ENCODE measurements at places on chromosomes 3 and 15.

GRCh38 chr3:55165704-55166405 is 238.0 kb upstream of the LRTM1 start:
- DNase-seq, result no peak

DNA sequence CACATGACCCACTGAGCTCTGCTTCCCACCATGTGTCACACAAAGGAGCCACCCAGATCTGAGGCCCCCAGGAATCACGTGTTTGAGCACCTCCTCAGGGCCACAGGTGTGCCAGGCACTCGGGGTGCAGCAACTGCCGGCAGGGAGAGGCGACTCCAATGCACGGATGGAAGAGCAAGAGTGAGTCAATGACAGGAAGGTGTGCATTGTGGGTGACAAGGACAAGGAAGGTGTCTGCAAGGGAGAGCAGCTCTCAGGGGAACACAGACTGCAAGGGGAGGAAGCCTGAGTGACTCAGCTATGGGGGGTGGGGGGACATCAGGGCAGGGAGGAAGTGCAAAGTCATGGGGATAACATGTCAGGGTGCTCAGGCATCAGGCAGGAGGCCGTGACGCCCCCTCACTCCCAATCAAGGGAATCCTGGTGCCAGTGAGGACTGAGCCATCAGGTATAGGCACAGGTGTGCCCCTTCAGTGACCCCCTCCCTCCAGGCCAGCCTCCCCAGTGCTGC is 67.4 kb downstream of the NUP210 start:
- no peak for DNase-seq

GRCh38 chr15:101062063-101062462 is 142.9 kb downstream of the LRRK1 start:
- DNase-seq, result no peak

DNA sequence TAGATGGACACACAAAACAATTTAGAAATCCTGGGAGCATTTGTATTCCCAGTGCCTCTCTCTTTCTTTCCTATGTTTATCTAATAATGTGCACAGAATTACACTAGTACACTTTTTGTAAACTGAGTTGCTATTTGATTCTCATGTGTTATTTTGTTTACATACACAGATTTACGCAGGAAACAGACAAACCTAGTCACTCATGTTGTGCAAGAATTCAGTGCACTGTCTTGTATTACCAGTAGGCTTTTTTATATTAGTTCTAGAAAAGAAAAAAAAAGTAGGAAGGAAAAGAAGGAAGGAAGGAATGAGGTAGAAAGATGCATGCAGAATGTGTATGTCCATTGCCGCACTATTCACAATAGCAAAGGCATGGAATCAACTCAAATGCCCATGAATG is 257.4 kb downstream of the AGBL1 start:
- DNase-seq, result no peak

GRCh38 chr3:87801409-87801808 is 257.4 kb downstream of the CGGBP1 start:
- no peak for DNase-seq

- no peak for DNase-seq
These were observed 67.2 kb downstream of the BOC start for GRCh38 chr3:113278599-113278955.

- DNase-seq, result no peak
These were observed 153.9 kb downstream of the KLF13 start for GRCh38 chr15:31480356-31481025.

- DNase-seq, result no peak
These were observed 108.8 kb downstream of the LRRK1 start for GRCh38 chr15:101027920-101028319.

- DNase-seq, result no peak
These were observed 35.4 kb downstream of the ARHGAP31 start for GRCh38 chr3:119329551-119329950.

Measured in activated CD8-positive, alpha-beta memory T cell treated with anti-CD3 and anti-CD28 coated beads for 1 hour (primary cell).